Tibial nerve (tissue), 4 donors: ENCODE measurements at places on chromosomes 7 and 10.

GRCh38 chr7:55077561-55078410 is 59.0 kb downstream of the EGFR start:
- DNase-seq: no peak

DNA sequence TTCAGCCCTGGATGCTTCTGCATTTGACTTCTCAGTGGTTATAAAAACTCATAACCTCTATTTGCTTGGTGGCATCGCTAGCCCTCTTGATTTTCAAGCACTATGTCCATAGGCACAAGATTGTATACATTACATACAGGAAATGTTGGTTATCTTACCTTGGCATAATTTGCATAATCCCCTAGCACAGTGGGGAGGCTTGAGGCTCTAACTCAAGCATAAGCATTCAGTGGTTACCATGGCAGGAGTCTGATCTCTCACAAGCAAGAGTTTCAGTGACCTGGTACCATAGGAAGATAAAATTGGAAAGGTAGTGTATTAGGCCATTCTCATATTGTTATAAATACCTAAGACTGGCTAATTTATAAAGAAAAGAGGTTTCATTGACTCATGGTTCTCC is 121.8 kb downstream of the PLXDC2 start:
- no peak for DNase-seq

DNA sequence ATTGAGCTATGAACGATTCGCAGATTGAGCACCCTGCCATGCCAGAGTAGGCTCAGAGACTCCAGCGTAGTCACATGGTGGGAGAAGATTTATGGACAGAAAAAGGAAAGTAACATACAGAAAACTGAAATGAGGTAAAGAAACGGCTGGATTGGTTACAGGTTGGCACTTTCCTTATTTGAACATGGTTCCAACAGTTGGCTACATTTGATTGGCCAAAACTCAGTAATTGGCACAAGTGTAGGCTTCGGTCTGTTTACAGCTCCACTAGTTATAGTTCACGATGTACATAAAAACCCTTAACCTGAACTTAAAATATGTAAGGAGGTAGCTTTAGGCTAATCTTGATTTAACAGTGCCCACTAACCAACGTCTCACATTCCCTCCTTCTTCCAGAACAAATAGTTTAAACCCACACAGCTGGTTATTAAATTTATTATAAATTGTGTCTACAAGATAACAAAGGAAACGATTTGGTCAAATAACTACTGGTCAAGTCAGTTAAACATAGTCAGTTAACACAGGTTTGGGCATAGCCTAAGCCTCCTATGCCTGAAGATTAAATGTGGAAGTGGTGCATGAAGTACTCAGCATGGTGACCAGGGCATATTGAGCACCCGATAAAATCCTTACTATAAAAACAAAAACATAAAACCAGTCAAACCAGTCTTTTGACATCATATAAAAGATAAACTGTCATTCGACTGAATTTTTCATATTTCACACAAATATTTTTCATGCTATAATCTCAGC is 17.9 kb upstream of the MTERF1 start:
- no peak for DNase-seq

- no peak for DNase-seq
Measured at GRCh38 chr10:8095959-8096358, 41.5 kb downstream of the GATA3 start.

DNA sequence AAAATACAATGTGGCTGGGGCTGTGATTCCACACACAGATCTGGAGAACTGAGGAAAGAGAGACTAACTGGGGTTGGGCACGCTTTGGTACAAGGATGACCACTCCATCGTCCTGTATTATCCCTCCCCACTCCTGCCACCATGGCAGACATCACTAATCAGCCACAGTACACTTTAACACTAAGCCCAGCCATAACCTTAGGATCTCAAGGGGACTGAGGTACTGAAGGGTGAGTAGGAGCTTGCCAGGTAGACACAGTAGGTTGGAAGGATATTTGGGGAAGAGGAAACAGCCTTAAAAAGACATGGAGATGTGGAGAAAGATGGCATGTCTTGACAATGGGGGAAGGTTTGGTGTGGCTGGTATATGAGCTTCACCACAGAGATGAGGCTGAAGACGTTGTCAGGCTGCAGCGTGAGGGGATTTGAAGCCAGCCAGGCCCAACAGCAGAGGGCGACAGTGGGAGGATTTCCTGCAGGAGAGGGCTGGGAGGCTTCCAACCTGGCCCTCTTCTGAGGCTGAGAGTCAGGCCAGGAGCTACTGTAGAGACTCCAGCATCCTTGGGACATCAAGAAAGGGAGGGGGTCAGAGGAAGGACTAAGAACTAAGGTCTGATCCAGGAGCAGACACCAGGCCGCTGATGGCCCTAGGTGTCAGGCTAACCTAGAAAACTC is 58.6 kb upstream of the COL13A1 start:
- DNase-seq: no peak

DNA sequence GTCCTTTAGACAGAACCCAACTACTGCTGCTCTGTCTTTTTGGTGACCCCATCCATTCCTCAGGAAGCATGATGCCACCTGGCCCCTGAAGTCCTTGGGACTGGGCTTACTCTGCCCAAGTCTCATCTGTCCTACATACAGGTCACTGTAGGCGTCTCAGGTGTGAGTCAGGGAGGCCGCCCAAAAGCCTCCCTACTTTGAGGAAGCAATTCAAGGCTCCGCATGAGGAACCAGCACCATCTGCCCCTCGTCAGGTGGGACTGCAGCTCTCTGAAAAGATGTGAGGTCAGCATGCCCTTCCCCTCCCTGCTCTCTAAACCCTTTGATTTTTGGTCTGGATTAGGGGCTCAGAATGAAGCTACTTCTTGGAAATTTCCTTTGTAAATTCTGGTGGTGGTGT is 354.8 kb downstream of the CXCL12 start:
- DNase-seq: no peak
